Fibroblast of villous mesenchyme (primary cell): ENCODE measurements at places on chromosomes 12 and 14.
A peak's percentile ranks its signal among the peaks of the same experiment; 100 is the strongest.

GRCh38 chr12:55694188-55694515 is 13.6 kb downstream of the ITGA7 start:
- DNase-seq, result no peak

- no peak for DNase-seq
These were observed 21.1 kb downstream of the SMCO2 start for GRCh38 chr12:27467641-27468040.

GRCh38 chr12:132972374-132972773 is 13.8 kb upstream of the ZNF26 start:
- DNase-seq, result no peak

- DNase-seq, result peak; percentile 42
These were observed 42.6 kb downstream of the LIMA1 start for GRCh38 chr12:50240792-50241114.

DNA sequence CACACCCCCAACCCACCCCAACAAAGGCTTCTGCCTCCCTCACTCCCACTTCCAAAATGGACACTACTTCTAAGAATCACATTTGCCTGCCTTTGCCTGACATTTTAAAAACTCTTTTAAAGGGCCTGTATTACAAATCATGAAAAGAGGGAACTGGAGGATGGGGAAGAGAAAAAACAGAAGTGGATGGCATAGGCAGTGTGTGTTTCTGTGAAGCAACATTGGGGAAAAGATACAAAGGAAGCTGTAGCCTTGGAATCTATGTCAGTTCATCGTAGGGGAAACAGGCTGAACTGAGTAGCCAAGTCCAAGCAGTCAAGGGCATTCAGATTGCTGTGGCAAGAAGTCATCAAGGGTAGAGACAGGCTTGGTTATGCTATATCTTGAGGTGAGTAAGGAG is 273.9 kb downstream of the BTG1 start:
- no peak for DNase-seq

DNA sequence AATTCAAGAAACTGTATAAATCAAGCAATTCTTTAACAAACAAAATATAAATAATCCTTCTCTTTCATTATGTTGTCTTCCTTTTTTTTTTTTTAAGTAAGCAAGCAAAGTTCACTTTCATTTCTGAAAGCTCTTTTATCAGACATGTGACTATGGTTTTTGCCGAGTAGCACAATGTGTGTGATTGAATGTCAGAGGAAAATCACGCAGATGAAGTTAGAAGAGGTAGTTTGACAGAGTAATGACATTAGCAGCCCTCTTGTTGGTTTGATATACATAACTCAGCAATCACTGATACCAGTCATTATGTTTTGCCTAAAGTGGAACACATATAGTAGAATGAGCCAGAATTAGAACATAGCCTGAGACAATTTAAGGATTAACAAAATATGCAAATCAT is 19.0 kb downstream of the ALX1 start:
- DNase-seq, result no peak
